ENCODE measurements at places on chromosomes 1 and 21.

DNA sequence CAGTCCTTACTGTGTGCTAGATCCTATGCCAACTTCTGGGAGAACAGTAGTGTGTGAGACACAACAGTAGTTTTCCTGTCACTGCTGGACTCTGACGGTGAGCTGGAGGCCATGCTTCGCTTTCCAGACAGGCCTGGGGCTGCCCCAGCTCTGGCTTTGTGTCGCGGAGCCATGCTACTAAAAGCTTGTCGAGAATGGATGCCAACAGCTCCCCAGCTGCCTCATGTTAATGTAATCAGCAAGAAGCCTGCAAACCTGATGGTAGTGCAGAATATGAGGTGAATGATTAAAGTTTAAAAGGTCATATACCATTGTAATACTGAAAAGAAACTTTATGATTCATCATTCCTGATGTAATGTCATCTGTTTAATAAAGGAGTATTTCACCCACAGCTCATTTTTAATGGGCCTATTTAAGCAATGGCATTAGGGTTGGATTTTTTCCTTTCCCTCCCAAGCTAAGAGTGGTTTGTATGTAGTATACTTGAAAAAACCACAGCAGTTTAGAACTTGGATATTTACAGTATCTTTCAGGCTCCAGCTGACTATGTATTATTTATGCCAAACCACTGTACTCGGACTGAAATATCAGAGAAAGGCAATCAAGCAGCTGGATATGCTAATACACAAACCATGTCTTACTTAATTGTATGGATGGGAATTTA, 343.0 kb downstream of the NUF2 start:
- DNase-seq = no peak

GRCh38 chr1:66302815-66303214, 231.1 kb upstream of the SGIP1 start:
- DNase-seq = no peak

DNA sequence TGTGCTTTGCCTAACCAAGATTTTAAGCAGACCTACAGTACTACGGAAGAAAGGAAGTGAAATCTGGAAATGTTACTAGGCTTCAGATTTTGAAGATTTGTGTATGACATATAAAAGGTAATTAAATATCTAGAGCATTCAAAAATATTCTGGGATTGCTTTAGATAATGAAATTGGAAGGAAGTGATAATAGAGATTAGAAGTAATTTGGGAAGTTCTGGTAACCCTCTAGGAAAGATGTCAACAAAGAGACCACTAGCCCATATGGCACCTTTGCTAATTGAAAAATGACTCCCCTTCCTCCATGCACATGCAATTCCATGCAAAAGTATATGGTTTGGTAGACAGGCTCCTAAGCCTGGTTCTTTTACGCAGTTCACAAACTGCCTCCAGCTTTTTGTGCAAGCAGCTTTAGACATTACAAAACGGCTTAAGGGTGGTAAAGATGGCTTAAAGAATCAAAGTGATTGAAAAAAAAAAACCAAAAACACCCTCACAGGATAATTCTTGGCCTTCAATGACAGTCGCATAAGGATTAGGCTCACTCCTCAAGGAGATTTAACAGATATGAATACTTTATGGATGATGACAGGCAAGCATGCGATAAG, 81.8 kb downstream of the LRRC7 start:
- no peak for DNase-seq

- DNase-seq = peak; percentile 82
These were observed at the start of gene VPS13D for GRCh38 chr1:12229835-12230548. Gene VPS13D (plus strand): TSS chr1:12230030. CDS start chr1:12234267, 4,237 bp downstream.

- no peak for DNase-seq
These were observed 50.4 kb downstream of the ARHGAP29 start for GRCh38 chr1:94186946-94187345.

DNA sequence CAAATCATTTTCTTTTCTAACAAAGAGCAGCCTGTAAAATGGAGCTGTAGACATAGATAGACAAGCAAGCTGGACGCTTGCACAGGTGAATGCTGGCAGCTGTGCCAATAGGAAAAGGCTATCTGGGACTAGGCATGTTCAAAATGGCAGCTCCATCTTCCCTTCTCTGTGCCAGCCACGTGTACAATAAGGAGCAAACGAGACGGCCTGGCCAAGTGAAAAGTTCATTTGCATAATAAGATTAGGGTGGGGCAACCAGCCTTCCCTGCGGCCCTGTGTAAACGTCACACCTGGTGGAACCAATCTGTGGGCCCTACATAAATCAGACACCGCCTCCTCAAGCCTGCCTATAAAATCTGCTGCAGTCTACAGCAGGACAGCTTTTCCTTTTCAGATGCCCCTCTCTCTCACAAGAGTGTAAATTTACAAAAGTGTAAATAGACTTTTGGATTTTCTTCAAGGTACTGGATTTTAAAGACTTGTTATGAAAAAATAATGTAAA, 16.6 kb upstream of the EDEM3 start:
- DNase-seq = no peak

DNA sequence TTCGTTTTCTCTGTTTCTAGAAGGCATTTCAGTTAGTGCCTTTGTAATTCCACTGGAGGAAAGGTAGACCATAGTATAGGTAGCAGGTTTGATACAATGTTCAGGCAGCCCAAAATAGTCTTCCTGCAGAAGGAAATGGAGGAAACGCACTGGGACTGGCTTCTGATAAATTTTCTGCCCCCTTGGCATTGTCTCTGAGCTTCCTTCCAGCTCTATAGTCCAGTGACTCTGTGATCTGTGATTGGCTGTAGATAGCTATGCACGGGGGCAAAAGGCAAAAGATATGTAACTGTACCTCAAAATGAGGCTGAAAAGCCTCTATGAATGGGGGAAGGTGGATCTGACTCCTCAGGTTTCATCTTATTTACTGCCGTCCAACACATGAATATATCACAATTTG, 5.8 kb upstream of the MAGOH start:
- DNase-seq = no peak

DNA sequence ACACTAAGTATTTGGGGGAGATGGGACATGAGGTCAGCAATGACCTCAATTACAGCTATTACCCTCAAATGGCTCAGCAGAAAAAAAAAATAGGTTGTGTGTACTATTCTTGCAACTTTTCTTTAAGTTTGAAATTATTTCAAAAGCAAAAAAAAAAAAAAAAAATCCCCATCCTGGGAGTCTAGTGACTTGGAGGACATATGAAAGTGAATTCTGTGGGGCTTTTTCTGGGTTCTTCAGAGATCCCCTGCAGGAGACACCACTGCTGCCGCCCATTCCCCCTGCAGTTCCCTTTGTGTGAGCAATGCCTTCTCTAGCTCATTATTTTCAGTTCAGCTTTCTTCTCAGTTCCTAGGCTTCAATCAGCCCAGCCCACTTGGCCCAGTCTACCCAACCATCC, 16.7 kb downstream of the HSD11B1 start:
- DNase-seq = no peak

DNA sequence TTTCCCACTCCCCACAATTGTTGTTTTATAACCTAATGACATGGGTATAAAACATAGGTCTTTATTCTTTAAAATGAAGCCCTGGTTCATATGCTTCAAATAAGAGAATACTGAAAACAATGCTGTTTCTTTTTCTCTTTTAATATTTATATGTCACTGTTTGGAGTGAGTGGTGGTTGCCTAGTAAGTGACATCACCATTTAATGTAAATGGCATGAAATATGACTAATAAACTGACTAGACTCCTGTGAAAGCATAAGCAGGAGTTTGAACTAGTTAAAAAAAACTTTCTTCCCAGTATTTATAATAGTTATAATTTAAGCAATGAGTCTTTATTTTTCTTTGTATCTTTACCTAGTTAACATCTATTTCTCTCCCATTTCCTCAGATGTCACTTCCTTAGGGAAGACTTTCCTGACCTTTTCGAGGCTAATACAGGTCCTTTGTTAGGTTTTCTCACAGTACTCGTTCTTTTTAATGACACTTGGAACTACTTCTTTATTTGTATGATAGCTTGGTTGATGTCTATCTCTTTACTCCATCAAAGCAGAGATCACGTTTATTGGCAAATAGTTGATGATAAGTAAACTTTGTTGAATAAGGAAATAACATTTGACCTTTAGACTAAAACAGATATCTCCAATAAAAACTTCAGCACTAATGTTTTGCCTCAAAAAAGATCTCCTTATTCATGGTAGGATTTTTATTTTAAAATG, 105.4 kb upstream of the PDC start:
- DNase-seq = no peak

- DNase-seq = no peak
These were observed 54.5 kb upstream of the LHX8 start for GRCh38 chr1:75079538-75080290.

DNA sequence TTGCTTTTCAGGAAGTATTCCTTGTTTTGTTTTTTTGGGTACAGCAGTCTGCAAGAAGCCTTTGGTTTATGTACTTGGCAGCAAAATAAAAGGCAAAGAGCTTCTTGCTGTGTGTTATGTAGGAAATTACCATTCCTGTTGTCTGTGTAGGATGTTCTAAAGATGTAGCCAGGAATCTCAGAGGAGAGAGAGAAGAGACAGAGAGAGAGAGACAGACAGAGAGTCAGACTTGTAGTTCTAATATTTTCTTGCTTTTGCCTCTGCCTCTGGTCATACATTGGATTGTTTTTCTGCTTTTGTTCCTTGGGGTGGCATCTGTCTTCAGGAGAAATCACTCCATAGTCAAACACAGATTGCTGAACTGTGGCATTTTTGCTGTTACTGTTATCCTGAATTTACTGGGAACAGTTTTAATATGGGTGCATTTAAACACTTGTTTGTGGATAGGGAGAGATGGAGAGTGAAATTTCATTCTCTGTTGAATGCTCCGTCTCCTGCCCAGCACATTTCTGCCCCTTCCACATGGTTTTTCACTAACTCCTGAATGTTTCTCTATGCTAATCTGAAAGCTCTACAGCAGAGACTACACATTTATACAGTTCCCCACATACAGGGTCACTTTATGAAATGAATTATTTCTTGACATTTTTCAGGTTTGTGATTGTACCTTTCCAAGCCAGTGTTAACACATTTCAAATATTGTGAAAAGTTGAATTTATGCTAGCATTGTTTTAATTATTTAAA, 49.8 kb downstream of the POU2F1 start:
- no peak for DNase-seq

DNA sequence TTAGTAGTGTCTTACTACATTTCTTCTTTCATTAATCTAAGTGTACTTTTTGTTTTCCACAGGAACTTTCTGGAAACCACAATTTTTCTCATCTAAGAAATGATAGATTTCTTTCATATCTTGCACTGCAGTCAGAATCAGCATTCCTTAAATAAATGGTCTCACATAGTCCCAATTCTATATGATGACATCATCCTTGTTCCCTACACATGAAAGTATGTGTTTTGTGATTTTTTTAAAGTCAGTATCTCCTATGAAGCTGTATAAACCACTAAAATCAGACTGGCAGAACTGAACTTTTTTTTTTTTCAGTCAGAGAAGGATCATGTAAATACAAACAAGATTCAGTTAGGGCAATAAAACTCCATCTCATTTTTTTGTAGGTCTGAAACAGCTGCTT, 742.6 kb upstream of the CXADR start:
- no peak for DNase-seq

DNA sequence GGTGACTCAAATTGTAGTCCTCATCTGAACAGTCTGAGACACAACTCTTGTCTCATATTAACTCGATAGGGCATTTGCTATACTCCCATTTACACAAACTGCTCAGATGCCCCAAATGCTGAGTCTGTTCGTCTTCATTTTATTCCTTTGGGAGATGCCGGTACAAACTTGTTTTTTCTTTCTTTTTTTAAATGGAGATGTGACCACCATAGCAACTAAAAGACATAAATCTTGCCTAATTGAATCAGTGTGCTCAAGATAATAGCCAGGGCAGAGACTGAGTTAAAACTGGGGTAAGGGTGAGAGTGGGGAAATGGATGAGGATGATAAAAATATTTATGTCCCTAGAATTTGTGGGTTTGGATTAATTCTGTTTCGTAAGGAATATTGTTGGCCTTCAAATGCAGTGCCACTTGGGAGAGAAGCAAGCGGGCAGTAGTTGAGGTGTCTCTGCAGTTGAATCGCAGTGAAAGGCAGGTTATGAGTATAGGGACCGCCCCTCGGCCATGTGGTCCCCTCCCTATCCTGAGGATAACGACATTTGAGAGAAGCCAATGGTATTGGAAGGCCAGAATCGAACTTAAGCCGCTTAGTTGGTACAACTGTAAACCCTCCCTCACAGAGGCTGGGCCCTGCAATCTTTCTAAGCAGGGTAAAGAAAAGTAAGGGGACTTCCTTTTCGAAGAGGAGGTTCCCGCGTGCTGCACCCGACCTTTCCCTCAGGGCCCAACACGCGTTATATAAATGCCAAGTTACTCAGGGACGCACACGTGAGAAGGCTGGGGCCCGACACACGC, 859 bp upstream of the LRRC8B start:
- DNase-seq = no peak

DNA sequence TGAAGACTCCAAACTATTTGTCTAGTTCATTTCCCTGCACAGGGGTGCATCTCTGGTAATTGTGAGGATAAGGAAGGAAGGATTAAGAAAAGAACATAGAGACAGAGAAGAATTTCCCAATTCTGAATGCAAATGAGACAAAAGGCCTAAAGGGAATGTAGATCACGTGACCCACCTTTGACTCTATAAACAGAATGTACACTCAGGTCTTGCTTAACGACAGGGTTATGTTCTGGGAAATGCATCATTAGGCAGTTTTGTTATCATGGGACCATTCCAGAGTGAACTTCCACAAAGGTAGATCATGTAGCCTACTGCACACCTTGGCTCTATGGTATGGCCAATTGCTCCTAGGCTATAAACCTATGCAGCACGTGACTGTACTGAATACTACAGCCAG, 252.3 kb upstream of the ZP4 start:
- DNase-seq = no peak

DNA sequence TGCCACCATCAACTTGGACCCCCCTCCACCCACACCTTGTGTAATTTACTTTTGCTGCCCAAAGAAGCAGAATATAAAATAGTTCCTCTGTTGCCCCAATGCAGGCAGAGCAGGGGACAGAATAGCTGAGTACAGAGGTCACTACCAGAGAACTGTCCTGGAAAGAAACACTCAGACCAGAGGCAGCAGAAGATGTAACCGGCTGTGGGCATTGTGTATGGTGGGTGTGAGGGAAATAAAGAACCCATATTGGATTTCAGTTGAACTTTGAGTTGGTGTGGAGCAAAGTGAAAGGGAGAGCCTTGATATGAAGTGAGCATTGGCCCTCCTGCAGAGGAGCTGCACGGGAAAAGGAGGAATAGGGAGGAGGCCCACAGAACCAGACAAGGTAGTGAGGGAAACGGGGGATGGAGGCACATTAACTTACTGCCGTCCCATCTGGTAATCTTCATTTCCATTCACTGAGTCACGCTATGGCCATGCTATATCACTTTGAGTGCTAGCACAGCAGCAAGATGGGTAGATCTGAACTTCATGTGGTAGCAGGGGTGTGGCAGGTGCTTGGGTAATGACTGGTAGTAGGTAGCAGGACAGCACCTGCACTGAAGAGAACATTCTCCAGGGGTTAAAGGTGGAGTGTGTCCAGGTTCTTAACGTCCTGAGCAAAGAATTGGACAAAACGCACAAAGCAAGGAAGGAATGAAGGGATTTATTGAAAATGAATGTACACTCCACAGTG, 56.3 kb upstream of the FBXO28 start:
- DNase-seq = no peak

- DNase-seq = no peak
These were observed 8.2 kb upstream of the GJA5 start for GRCh38 chr1:147768582-147768981.

GRCh38 chr21:44692798-44693512, 4.0 kb upstream of the KRTAP10-12 start:
- DNase-seq = no peak

- DNase-seq = no peak
These were observed 2.3 kb downstream of the EVA1C start for GRCh38 chr21:32414579-32415358.
